GM12892 (cell line): ENCODE measurements at places on chromosomes 2 and 18.

DNA sequence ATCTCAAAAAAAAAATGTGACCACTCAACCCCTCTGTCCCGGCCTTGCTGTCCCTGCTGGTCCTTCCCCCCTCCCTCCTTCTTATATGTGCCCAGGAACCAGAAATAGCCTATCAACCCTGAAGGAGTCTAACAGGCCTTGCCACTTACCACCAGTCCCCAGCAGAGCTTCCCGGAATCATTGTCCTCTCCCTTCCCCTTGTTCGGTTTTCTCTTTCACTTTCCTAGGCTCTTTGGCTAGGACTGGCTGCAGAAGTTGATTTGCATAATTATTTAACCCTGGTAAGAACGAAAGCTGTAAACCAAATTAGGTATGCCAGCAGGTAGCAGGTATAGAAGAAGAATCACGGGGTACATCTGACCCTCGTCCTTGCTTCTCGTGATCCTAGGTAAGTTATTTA lies 72.6 kb upstream of the ZNF532 start:
- peak; percentile 33 for DNase-seq

- no peak for DNase-seq
These were observed 278.4 kb downstream of the ALPK2 start for GRCh38 chr18:58350526-58350925.

DNA sequence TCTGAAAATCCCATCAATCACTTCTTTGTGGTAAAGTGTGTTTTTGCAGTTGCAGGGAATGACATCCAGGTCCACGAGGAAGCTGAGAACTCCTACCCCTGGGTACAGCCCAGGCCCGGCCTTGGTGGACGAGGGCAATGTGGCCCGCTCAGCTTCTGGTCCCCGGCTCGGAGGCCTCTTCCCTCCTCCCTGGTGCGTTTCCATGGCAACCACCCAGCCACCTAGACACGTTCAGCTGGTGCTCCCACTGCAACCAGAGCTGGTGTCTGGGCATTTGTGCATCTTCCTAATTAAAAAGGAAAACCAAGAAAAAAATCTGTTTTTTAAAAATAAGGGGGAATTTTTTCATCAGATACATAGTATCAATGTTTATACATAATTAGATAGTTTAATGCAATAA lies 603.6 kb upstream of the SALL3 start:
- DNase-seq: no peak

GRCh38 chr2:230981704-230982103 lies 14.2 kb upstream of the SPATA3 start:
- no peak for DNase-seq

GRCh38 chr2:143452817-143453451 lies 323.7 kb downstream of the ARHGAP15 start:
- no peak for DNase-seq

- DNase-seq: no peak
These were observed 450.6 kb upstream of the ST6GAL2 start for GRCh38 chr2:107336526-107336925.

DNA sequence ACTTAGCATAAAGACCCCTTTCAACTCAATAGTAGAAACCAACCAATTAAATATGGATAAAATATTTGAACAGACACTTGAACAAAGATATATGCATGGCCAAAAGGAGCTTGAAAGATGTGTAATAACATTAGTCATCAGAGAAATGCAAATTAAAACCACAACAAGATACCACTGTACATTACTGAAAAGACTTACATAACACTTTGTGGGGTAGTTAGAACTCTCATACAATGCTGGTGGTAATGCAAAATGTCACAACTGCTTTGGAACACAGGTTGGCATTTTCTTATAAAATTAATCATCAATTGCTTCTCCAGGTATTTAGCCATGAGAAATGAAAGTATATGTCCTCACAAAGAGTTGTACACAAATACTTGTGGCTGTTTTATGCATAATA lies 60.7 kb downstream of the TTC27 start:
- DNase-seq: no peak

- DNase-seq: no peak
These were observed 145.2 kb downstream of the ZFP36L2 start for GRCh38 chr2:43081131-43081765.
